Foreskin keratinocyte (primary cell): ENCODE measurements at places on chromosomes 5 and 9.

DNA sequence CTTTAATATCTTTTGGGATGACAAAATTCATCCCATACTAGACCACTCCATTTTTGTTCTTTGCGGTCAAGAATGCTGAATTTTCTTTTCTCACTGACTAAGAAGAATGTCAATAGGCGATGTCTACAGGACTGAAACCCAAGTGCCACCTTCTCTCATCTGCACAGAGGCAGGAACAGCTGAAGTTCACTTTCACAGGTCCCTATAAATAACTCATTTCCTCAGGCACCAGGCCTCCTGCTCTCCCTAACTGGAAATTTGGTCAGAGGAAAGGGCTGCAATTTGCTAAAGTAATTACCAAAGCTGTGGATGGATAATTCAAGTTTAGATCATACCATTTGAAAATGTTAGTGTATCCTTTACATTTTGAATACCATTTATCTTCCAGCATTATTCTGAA, 142.9 kb downstream of the DIRAS2 start:
- DNase-seq = no peak

DNA sequence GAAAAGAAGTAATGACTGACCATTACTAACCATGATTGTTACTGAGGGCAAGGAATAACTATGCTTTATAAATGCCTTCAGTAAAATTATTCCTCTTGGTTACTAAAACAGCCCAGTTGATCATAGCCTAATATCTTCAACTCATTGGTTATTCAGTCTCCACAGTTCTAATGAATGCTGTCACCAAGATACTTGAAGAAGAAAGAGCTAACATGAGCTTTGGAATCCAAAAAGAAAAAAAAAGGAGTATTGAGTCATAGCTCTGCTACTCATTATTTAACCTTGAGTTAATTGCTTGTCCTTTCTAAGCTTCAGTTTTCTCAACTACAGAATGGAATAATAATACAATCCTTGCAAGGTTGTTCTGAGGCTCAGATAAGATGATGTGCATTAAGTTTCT, 187.7 kb downstream of the BRINP1 start:
- no peak for DNase-seq

- DNase-seq = no peak
Observed at GRCh38 chr9:113786071-113786470, 90.0 kb upstream of the ZNF618 start.

GRCh38 chr9:98694943-98695342, 13.8 kb downstream of the GABBR2 start:
- no peak for DNase-seq

- no peak for DNase-seq
Observed at GRCh38 chr9:76580188-76580587, 121.2 kb downstream of the GCNT1 start.

- DNase-seq = no peak
Observed at GRCh38 chr9:32345243-32345642, 39.2 kb upstream of the ACO1 start.

DNA sequence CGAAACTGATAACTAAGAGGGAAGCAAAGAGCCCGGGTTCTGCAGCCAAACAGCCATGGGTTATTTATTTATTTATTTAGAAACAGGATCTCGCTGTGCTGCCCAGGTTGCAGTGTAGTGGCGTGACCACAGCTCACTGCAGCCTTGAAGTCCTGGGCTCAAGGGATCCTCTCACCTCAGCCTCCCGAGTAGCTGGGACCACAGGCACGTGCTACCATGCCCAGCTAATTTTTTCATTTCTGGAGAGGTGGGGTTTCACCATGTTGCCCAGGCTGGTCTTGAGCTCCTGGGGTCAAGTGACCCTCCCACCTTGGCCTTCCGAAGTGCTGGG, 24.1 kb downstream of the NDUFA8 start:
- no peak for DNase-seq

DNA sequence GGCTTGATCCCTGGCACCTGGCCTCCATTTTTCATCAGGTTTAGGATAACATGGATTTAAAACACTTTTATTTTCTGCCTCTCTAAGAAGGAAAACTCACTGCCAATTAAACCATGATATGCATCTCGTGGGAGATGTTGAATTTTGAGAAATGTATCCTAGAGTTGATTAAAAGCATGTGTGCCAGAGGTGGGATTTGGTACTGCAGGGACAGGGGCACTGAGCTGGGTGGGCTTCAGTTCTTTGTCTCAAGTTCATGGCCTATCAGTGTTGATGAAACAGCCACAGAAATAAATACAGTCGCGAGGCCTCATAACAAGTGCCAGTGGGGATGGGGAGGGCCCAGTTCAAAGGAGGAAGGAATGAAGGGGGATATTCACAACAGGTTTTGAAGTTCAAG, 34.9 kb downstream of the POLR1E start:
- no peak for DNase-seq

GRCh38 chr5:169222934-169223594, 77.9 kb downstream of the SLIT3 start:
- DNase-seq = no peak

DNA sequence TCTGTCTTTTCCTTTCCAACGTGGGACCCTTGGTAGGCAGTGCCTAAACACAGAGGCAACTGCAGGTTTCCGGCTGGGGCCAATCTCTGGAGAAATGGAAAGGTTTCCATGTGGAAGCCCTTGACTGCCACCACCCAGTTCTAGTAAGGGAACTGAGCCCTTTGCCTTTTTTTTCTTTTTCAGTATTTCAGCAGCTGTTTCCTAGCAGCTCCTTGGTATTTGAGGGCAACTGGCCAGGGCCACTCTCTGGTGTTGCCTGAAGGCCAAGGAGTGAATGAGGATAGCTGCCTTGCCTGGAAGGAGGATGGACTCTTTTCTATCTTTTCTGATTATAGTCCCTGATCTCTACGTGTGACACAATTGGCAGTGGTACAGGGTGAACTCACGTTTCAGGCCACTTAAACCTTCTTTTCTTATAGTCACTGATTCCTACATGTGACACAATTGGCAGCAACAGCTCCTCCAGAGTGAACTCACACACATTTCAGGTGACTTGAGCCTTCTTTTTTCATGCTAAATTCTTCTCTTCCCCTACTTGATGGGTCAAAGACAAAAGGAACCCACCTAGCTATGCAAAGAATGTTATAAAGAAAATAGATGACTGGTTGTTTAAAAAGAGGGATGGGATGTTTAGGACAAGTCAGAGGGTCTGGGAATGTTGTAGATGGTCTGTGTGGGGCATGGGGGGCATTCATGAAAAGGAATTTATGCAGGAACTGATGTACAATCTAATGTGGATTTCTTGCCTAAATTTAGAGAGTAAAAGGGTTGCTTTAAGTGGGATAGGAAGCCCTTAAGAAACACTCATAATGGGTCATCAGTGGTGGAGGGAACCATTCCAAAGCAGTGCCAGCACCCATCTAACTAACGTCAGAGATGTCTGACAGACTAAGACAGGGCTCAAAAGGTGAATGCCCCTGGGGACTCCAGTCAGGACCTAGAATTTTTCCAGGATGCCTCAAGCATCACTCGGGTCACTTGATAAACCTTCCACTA, 190.1 kb downstream of the TMEM232 start:
- DNase-seq = no peak

DNA sequence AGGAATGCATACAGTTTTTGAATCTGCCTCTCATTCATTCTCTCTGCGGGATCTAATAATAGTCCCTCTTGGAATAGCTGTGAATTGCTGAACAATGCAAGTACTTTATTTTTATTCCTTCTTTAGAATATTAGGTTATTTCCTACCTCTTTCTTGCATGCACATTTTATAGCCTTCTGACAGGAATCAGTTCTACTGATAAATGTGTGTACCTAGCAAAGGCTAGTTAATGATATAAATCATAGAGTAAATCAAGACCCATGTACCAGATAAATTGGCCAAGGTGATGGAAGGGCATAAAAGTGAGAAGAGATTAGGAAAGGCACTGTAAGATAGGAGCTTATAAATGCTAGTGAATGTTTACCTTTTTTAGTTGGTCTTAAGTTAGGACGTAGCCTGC, 19.2 kb upstream of the UGCG start:
- no peak for DNase-seq

- no peak for DNase-seq
Observed at GRCh38 chr5:106269252-106269843, 1401.4 kb downstream of the EFNA5 start.

DNA sequence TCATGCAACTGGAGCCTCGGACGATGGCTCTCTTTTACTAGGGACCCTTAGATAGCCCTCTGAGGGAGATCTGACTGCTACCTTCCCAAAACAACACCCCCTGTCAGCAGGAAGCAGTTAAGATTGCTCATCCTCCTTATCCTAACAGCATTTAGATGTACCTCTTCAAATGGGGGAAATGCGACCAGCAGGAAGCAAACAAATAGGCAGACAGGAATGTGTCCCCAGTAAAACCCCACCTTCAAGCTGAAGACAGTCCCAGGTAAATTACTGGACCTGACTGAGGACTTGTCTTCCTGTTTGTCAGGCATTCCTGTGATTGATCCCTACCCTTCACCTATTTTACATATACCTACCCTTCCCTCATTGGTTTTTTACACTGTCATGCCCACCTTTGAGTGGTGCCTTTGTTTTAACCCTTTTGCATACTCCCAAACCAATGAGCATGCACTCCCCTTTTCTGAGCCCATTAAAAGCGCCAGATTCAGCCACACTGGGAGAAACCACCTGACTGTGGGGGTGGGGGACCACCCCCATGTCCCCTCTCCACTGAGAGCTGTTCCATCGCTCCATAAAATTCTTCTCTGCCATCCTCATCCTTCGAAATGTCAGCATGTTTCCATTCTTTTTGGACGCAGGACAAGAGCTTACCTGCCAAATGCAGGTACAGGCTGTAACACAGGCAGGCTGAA, 954.0 kb upstream of the CDH6 start:
- no peak for DNase-seq

DNA sequence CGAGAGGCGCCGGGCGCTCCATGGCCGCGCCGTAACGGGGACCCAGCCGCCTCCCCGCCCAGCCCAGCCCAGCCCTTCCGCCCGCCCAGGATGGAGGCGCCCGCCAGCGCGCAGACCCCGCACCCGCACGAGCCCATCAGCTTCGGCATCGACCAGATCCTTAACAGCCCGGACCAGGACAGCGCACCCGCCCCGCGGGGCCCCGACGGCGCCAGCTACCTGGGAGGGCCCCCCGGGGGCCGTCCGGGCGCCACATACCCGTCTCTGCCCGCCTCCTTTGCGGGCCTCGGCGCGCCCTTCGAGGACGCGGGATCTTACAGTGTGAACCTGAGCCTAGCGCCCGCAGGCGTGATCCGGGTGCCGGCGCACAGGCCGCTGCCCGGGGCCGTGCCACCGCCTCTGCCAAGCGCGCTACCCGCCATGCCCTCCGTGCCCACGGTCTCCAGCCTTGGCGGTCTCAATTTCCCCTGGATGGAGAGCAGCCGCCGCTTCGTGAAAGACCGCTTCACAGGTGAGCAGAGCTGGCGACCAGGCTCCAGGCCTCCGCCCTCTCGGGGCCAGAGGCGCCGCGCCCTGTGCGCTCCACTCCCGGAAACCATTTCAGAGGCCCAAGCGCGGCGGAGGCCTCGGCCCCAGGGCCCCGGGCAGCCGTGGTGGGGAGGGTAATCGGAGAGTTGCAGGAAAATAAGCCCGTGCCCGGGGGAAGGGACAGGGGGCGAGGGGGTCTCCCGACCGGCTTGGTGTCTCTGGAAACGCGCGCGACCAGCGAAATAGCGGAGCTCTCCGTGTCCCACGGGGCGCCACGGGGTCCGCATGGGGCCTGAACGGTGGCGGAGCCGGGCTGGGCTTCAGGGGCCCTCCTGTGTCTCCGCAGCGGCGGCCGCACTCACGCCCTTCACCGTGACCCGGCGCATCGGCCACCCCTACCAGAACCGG, 496 bp downstream of the TLX3 start:
- DNase-seq = no peak

DNA sequence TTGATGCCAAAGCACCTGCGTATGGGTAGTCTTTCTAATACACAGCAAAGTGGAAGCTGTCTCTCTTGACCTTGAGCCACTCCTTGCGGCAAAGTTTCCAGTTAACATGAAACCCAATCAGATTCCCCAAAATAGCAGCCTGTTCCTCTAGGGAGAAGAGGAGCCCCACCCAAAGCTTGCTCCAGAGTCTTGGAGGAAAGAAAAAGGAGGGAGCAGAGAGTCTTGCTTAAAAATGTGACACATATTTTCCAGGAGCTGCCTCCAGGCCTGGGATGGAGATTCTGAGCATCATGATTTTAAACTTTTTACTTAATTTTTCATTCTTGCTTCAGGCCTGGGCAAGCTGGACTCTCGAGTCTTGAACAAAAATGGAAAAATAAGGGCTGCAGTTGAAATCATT, 223.5 kb upstream of the TNC start:
- no peak for DNase-seq

- DNase-seq = no peak
Observed at GRCh38 chr5:148003226-148003625, 60.6 kb upstream of the SPINK5 start.
